ENCODE measurements at places on chromosomes 2 and 18. TPM values are rescaled to one million over a fixed set of nuclear protein-coding genes. Genes with fewer than 3 reads are reported as not detected.

The CD302 gene
- 1.3 TPM for total RNA-seq

- no peaks in the 10 kb centered on the region for H3K27me3 ChIP-seq
- no peak overlapping the region for H3K4me3 ChIP-seq
- no peak overlapping the region for H3K27ac ChIP-seq
Observed at GRCh38 chr2:207331674-207332073, 165.9 kb upstream of the KLF7 start.

The CD8B gene
- total RNA-seq: 0.46 TPM

The RGPD3 gene
- total RNA-seq: 0.37 TPM

DNA sequence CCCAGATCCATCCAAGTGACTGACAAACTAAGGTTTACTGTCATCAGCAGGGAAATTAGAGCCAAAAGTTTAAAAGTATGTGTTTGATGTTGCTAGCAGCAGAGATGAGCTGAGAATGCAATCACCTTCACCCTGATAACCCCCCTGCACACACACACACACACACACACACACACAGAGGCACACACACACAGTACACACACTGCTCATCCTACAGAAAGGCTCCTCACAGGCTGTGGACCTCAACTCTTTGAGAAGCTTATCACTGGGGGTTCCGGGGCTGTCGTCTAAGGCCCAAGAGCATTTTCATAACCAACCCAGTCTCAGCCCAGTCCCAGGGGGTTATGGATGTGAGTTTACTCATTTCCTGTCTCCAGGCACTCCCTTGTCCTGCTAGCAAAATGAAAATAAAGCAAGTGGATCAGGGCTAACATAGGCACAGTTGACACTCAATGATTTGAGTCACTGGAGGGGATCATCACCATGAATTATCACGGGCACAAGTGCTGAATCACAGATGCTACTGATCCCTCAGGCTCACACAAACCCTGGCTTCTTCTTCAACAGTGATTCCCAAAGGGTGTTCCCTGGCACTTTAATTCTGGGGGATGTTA is 76.6 kb downstream of the ALK start:
- no peak for DNase-seq
- no peaks in the 10 kb centered on the region for H3K27me3 ChIP-seq
- no peak overlapping the region for H3K27ac ChIP-seq
- no peaks in the 10 kb centered on the region for H3K36me3 ChIP-seq
- no peaks in the 10 kb centered on the region for H3K4me1 ChIP-seq
- H3K4me3 ChIP-seq: no peak overlapping the region

DNA sequence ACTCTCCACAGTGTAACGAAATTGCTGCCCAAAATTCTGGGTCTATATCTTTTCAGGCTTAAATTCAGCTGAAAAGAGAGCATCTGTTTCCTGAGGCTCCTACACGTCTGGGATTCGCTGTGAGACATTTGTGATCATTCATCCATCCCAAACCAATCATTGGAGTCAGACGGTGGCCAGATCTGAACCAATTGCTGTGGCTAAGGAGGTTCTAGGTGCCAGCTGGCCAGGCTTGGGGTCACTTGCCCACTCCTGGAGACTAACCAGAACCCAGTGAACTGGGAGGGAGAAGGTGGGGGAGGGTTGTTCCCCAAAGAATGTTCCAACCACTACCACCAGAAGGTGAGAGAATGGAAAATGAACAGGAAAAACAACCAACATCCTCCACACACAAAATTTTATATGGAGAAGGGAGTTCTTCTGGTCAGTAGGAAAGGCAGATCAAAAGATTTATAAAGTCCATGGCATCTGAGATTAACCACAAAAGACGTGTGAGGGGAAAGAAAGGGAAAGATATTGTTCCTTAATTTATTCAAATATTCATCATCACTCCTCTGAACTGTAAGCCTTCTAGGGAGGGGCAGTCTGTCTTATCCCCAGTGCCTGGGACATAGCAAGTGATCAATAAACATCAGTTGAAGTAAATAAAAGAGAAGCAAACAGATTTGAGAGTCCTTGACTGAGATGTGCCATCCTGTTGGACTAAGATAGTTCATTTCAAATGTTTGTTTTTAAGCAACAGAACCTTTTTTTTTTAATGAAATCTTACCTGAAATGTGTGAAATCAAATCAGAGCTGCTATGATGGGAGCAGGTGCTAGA is 3.0 kb upstream of the RTKN start:
- H3K4me1 ChIP-seq: peaks cover 25% of the 10 kb centered on the region
- no peak overlapping the region for H3K4me3 ChIP-seq
- DNase-seq: no peak
- H3K27me3 ChIP-seq: peaks cover 7% of the 10 kb centered on the region
- no peaks in the 10 kb centered on the region for H3K36me3 ChIP-seq
- no peak overlapping the region for H3K27ac ChIP-seq

DNA sequence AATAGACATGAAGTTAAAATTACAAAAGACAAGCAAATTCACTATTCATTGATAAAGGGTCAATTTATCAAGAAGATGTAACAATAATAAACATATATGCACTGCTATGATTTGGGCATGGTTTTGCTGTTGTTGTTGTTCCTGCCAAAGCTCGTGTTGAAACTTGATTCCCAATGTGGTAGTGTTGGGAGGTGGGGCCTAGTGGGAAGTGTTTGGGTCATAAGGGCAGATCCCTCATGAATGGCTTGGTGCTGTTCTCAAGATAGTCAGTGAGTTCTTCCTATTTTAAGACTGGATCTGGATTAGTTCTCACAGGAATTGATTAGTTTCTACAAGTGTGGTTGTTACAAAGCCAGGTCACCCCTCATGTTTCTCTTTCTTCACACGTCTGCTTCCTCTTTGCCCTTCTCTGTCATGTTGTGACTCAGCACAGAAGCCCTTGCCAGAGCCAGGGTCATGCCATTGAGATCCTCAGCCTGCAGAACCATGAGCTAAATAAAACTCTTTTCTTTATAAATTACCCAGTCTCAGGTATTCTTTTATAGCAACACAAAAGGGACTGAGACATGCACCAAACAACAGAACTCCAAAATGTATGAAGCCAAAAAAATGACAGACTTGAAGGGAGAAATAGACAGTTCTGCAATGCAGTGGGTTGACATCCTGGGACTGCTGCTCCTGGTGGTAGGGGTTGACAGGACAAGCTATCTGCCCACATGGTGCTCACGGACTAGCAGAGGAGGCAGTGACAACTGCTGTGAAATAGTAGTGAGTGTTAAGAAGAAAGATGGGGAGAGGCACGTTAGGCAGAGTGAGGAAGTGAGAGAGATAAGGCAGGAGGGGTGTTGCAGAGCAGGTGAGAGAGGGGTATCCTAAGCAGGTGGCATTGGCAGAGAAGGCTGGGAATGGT is 18.6 kb upstream of the SKA1 start:
- no peak overlapping the region for H3K27ac ChIP-seq
- H3K4me3 ChIP-seq: no peak overlapping the region
- H3K4me1 ChIP-seq: peaks cover 13% of the 10 kb centered on the region
- no peaks in the 10 kb centered on the region for H3K36me3 ChIP-seq
- DNase-seq: peak; percentile 63

GRCh38 chr2:1864981-1865421 is 120.7 kb upstream of the PXDN start:
- no peaks in the 10 kb centered on the region for H3K27me3 ChIP-seq
- DNase-seq: peak; percentile 21
- H3K4me3 ChIP-seq: peak overlapping the region; percentile 31

The GYPC gene
- total RNA-seq: 40.6 TPM

Data from B cell (primary cell).